ENCODE measurements at places on chromosomes 16 and 17.

- DNase-seq = peak; percentile 28
Measured at GRCh38 chr16:4664538-4665418, 28.6 kb upstream of the NUDT16L1 start.

DNA sequence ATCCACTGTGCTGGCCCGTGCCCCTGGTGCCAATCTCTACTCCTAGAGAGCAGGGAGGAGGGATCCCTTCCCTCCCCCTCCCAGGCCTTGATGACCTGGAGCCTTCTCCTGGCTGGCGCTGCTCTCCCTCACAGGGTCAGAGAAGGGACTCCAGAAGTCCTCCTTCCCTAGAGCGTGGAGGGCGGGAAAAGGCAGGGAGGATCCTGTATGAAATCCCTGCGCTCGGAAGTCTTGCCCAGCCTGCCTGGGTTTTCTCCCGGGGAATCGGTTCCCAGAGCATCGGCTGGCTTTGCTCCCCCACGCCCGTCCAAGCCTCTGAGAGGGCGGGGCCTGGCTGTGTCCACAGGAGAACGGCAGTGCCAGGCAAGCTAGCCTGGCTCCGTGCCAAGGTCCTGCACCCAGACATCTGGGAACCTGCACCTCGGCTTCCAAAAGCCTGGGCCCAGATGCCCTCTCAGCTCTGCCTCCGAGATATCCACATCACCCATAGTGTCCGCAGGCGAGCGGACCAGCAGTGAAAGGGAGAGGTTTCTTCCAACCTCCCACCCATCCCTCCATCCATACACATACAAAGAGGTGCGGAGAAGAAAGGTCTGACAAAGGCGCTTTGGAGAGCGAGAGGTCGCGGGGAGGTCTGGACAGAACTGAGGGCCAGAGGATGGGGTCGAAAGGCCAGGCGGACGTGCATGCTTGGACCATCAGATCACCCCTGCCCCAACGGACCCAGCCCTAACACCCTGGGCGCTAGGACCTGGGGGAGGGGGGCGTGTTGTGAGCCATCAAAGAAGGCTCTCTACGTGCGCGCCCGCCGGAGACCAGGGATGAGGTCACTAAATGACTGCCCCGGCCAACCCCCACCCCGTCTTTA is 1.1 kb downstream of the MPP2 start:
- no peak for DNase-seq

DNA sequence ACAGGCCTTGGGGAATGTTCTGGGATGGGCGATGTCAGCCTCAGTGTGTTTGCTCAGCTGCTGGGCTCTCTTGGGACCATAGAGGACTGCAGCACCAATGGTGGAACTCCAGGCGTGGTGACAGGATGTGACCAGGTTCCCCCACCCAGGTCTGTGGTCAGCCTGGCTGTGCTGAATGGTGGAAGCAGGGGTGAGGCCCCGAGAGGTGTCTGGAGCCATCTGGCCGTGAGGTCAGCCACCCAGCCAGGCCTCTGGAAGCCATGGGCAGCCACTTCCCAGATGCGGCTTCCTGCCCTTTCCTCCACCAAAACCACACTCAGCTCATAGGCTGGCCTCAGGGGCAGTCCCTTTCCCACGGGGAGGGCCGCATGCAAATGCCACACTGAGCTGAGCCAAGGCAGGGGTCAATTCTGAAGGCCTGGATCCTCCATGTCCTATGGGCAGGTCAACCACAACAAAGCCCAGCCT is 7.8 kb upstream of the MAPK7 start:
- no peak for DNase-seq

GRCh38 chr17:1714980-1715802 is 5.0 kb upstream of the TLCD2 start:
- no peak for DNase-seq

GRCh38 chr16:56190048-56190676 is 1.1 kb upstream of the GNAO1 start:
- no peak for DNase-seq

GRCh38 chr16:12925026-12925800 is 23.8 kb downstream of the SHISA9 start:
- DNase-seq = no peak

All from stimulated activated CD8-positive, alpha-beta memory T cell treated with anti-CD3 and anti-CD28 coated beads, Interleukin-15, amount 100 ng/mL, for 48 hours (primary cell).